CD14-positive monocyte (primary cell): ENCODE measurements at places on chromosomes 6 and 20.

DNA sequence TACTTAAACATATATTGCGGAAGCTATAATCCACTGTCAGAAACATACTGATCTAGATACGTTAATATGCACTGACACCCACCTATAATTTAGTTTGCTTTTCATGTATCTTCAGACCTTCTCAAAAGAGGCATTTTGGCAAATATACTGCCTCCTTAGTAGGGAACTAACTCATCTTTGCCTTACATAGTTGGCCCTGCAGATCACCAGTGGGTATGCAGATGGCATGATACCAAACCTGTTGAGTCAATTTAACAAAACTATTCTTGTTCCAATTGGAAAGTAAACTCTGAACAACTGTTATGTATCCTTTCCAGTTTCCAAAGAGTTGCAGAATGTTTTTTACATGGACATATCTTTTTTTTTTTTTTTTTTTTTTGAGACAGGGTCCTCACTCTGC, 35.6 kb upstream of the TBC1D20 start:
- no peak for DNase-seq

DNA sequence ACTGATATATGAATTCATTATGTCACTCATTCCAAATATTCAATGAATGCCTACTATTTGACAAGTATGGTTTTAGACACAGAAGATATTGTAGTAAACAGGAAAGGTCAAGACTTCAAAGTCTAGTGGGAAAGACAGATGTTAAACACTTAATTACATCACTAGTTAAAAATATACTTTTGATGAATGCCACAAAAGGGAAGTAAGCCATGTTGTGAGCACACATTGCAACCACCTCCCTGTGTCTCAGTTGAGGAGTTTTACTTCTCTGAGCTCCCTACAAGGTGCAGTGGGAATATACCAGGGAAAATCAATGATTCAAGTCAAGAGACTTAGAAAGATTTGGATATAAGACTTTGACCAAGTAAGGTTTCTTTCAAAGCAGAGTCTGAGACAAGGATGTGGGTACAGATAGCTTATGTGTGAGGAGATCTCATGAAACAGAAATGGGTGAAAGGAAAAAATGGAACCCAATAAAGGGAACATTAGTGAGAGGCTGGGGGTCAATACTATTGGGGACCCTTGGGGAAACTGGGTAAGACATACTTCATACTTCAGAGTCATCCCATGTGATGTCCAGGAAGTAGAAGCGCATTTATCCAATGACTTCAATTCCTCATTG, 503.7 kb downstream of the KIF16B start:
- DNase-seq = no peak

DNA sequence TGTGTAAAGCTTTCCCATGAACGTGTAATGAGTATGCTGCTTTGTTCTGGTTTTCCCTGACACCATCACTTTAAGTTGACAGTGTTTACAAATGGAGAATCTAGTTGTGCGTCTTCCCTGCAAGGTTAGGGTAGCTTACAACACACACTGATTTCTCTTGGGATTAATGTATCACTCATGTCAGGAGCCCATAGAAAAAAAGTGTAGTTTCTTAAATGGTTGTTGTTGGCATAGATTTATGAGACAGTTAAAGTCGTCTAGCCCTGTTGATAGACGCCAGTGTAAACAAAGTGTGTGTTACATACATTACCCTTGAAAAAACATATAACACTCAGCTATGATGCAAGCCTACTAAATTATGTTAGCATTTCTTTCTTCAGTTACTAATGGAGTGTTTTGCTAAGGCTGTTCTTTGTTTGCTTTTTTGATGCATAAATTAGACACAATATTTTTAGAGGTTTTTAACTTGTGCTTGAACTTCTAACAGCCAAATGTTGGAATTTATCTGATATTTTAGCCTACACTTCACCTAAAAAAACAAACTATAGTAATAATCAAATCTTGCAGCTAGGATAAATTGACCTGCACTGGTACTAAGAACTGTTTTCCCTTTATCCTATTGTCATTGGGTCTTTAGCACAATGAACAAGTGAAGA, 88.6 kb downstream of the RNF217 start:
- no peak for DNase-seq

DNA sequence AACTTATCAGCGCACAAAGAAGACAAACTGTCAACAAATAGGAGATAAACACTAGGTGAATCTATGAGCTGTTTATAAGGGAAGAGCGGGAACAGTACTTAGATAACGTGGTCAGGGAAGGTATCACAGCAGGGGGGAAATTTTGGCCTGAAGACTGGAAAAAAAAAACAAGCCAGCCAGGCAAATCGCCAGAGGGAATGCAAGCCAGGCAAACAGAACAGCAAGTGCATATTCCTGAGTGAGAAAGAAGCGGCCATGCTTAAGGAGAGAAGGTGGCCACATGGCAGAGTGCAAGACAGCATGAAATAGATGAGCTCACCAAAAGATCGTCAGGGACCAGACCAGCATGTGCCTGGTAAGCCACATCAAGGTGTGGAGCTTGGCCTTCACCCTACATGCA, 466.5 kb upstream of the ARID1B start:
- no peak for DNase-seq

GRCh38 chr6:21332660-21333059, 260.9 kb upstream of the SOX4 start:
- no peak for DNase-seq

GRCh38 chr20:42714298-42715141, 475.2 kb downstream of the PTPRT start:
- DNase-seq = no peak

DNA sequence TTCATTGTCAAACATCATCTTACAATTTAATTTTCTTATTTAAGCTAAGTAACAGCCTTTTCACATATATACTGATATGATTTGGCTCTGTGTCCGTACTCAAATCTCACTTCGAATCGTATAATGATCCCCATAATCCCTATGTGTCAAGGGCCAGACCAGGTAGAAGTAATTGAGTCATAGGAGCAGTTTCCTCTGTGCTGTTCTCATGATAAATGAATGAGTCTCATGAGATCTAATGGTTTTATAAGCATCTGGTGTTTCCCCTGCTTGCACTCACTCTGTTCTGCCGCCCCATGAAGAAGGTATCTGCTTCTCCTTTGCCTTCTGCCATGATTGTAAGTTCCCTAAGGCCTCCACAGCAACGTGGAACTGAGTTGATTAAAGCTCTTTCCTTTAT, 25.1 kb upstream of the CMTR1 start:
- no peak for DNase-seq

- DNase-seq = no peak
Measured at GRCh38 chr20:23915844-23916243, 36.3 kb upstream of the CST5 start.
